ENCODE measurements at places on chromosomes 1 and 21.
A peak's percentile ranks its signal among the peaks of the same experiment; 100 is the strongest.

GRCh38 chr1:9196129-9197040 is 38.2 kb upstream of the H6PD start:
- peak; percentile 12 for DNase-seq

GRCh38 chr1:178926046-178926445 is 55.2 kb upstream of the ANGPTL1 start:
- no peak for DNase-seq

DNA sequence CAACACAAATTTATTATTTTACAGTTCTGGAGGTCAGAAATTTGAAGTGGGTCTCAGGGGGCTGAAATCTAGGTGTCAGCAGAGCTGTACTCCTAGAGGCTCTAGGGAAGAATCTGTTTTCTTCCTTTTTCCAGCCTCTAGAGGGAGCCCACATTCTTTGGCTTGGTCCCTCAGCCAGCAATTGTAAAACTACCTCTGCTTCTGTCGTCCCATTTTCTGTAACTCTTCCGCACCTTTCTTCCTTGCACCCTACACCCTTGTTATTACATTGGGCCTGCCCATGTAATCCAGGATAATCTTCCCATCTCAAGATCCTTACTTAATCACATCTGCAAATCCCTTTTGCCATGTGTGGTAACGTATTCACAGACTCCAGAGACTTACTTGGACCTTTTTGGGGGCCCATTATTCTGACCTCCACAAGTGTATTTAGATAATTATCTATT is 24.8 kb upstream of the THEM4 start:
- no peak for DNase-seq

- no peak for DNase-seq
Observed at GRCh38 chr1:202987922-202988583, 19.1 kb upstream of the TMEM183A start.

GRCh38 chr1:170313306-170313705 is 167.5 kb downstream of the NTMT2 start:
- DNase-seq = no peak

DNA sequence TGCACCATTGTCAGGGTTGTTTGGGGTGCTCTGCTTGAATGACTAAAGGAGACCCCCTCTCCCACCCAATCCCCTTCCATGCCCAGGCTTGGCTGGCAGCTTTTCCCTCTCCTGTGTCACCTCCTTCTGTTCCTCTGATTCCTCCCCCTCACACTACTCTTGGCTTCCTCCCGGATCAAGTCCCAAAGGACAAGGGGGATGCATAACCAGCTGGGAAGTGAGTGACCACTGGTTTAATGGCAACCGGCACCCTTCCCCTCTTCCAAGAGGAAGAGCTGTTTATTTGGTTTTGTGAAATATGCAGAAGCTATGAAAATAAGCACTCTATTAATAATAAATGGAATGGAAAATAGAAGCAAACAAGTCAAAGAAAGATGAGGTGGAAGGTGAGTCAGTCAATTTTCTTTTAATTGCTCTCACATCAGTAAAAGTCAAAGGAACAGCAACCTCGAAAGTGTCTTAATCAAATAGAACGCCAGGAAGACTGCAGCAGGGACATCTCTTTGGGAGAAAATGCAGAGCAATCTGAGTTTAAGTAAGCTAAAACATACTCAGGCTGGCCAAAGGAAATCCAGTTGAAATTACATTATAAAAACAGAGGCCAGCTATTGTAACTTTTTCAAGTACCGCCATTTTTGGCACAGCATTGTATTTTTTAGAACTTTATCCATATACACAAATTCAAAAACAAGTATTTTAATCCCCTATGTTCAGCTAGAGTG is 322.5 kb downstream of the SIPA1L2 start:
- DNase-seq = no peak

DNA sequence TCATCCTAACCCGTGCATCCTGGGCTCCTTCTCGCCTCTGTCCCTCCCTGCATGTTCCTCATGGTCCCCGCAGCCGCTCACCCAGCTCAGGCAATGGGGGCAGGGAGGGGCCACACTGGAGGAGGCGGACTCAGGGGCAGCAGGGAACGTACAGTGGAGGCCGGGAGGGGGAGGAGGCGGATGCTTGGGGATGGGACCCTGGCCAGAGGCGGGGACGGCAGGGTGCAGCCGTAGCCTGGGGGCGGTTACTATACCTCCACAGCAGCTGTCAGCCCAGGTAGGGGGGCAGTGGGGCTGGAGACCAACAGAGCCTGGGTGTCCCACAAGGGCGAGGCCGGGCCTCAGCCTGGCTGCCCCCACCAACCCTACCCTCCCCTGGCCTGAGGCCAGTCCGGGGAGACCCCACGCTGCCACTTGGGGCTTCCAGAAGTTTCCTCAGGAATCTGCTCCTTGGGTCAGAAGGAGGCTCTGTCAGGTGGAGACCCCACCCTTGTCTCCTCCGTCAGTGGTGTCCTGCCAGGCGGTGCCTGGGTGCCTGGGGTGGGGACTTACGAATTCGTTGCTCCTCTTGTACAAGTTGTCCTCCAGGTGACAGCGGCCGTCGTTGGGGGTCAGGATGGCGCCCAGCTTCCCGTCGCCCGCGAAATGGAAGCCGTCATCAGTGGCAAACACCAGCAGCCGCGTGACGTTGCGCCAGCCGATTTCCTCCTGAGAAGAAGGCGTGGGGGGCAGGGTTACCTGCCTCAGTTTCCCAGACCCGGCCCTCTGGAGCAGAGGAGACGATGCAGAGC is 20.7 kb downstream of the ITGB2 start:
- no peak for DNase-seq

All from stimulated activated CD8-positive, alpha-beta memory T cell treated with anti-CD3 and anti-CD28 coated beads, Interleukin-7, amount 100 ng/mL, for 1 hour (primary cell).